ENCODE measurements at places on chromosomes 5 and 9.

DNA sequence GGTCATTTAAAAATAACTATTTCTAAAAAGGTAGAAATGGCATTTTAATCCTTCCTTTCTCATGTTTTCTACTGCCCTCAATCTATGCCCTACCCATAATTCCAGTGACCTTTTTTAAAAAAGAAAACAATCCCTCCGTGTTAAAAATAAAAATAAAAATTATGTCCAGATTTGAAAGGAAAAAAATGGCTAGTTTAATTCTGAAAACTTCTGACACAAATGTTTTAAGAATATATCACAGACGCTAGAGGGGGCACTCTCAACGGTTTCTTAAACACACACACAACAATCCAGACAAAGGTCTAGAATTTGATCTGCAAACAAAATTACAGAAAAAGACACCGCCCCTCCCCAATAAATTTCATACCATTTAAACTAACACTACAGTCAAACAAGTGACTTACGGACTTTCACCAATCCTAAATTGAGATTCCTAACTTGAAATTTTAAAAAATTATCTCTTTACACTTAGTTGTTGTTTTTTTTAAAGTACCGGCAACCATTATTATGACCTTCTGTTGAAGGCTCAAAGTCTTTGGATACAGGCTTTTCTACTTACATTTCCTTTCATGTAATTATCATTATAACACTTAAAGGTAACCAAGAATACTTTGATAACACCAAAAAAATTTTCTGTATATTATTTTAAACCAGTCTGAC is 38.2 kb downstream of the CLINT1 start:
- DNase-seq = no peak

GRCh38 chr9:20782289-20782688 is 98.2 kb downstream of the FOCAD start:
- no peak for DNase-seq

DNA sequence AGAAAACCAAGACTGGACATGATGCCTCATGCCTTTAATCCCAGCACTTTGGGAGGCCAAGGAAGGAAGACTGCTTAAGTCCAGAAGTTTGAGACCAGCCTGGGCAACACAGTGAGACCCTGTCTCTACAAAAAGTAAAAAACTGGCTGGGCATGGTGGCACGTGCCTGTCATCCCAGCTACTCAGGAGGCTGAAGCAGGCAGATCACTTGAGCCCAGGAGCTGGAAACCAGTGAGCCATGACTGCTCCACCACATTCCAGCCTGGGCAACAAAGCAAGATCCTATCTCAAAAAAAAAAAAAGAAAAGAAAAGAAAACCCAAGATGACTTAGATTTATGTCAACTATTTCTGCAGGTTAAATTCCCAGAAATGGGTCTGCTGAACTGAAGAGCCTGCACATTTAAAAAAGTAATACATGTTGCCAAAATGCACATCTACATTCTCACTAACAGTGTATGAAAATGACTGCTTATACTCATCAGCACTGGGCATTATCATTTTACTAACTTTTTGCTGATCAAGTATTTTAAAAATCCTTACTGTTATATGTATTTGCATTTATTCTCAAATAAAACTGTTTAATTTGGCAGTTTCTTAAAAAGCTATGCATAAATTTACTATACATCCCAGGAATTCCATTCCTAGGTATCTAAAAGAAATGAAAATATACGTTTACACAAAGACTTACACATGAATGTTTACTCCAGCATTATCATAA is 14.3 kb downstream of the ERMP1 start:
- no peak for DNase-seq

GRCh38 chr9:109251080-109251775 is 69.6 kb downstream of the EPB41L4B start:
- DNase-seq = no peak

GRCh38 chr9:122219856-122220672 is 8.7 kb downstream of the LHX6 start:
- DNase-seq = no peak

GRCh38 chr5:158268286-158268685 is 409.3 kb upstream of the CLINT1 start:
- DNase-seq = no peak

GRCh38 chr9:127149463-127150390 is 27.3 kb upstream of the ANGPTL2 start:
- no peak for DNase-seq

DNA sequence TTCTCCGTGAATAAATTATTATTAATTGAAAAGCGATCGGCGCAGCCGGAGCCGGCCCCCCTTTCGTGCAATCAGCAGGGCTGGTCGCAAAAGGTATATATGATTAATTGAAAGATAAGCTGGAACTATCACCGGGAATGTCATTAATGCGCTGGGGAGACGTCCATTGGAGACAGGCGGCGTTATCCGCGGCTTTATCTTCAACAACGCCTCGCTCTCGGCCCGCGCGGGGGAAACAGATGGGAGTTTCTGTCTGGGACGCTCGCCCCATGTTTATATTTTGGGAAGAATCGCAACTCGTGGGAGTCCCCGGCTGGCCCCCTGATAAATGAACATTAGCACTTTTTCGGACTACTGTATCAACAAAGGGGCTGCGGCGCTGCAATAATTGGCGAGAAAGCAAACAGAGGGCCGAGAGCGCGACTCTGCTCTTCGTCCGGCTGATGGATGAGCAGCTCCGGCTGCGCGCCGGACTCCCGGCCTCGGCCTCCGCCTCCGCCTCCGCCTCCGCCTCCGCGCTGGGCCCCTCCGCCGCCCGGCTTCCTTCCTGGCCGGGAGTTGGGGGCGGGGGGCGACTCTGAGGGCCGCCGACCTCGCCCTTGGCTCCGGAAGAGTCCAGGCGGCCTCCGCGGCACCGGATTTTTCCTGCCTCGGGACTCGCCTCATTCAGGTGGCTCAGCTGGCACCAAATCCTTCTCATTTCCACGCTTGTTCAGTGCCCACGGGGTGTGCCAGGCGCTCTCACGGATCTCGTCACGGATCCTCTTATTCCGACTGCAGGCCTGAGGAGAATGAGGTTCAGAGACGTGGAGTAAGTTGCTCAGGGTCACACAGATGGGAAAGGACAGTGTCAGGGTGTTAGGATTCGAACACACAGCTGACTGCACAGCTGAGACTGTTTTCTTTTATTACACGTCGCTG is 3.6 kb upstream of the NKX2-5 start:
- no peak for DNase-seq

DNA sequence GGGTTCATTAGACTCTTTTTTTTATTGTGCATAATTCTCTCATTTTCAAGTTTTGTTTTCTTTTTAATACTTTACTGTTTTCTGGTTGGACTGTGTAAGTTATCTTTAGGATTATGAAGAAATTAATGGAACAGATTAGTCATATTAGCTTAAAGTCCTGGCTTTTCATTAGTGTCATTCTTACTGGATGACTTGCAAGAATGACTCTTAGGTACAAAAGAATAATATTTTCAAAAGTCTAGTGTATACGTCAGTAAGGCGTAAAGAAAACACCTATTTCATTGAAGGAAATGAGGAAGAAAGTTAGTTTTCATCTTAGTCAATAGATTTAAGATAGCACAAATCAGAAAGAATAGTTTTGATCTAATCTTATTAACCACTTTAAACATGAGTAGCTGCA is 20.4 kb downstream of the UHRF2 start:
- DNase-seq = no peak

DNA sequence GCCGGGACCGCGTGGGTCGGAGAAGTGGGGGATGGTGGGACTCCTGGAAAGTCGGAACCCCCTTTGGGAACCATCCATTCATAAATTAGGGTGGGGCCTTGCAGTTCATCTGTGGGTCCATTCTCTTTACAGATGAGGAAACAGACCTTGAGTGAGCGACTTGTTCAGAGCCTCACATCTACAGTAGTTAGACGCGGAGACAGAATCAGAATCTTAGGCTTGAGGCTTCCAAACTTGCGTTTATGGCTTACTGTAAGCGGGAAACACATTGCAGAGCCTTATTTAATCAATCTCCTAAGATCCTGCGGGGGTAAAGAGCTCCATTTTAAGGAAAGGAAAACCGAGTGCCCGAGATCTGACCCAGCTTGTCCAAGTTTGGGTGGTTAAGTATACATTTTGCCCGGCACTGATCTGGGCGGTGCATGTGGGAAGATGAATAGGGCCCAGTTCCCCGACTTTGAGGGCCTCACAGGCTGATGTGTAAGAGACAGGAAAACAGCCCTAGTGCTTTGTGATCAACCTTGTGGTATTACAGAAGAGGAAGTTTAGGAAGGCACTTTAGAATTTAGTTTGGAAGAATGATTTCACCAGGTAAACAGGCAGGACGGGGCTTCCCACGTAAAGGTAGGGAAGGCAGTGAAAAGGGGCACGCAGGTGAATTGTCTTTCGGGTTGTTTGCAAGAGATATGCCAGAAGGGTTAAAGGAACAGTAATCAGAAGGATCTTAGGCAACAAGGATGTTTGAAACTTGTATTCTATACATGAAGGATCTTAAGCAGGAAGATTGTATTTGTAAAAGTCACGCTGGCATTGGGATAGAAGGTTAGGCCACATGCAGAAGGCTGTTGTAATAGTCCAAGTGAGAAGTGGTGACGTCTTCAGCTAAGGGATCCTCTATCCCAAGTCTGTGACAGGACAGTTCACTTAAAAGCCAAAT is 744 bp downstream of the TARS1 start:
- no peak for DNase-seq

DNA sequence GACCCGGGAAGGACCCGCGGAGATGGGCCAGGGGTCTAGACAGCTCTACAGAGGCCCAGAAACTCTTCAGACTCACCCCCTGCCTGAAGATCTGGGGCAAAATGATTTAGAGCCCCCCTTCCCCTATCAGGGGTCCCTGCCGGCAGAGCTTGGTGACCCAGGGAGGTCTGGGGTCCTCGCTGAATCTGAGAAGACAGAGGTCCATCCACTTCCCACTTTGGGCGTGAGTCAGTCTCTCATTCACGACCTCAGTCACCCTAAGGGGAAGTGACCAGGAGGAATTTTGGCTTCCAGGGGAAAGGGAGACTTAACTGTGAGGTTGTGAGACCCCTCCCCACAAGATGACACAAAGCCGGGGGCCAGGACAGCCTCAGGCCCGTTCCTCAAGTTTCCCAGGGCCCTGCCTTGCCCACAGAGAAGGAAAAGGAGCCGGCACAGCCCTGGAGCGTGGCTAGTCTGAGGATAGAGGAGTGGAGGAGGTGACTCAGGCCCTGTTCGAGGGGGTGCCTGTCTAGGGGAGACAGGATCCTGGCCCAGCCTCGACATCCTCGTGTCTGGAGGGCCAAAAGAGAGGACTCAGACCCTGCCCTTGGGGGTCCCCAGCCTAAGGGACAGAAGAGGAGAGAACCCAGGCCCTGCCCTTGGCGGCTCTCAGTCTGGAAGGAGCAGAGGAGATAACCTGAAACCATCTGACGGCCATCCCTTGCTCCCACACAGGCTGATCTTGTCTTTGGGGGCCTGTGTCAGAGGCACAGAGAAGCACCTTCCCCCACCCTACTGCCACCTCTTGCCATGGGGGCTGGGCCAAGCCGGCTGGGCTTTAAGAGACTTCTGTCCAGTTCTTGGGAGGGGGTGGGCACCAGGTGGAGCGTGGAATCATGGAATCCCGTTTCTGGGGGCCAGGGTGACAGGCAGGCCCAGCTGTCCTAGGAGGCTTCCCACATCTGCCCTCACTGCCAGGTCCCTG is 889 bp downstream of the PDLIM4 start:
- no peak for DNase-seq

DNA sequence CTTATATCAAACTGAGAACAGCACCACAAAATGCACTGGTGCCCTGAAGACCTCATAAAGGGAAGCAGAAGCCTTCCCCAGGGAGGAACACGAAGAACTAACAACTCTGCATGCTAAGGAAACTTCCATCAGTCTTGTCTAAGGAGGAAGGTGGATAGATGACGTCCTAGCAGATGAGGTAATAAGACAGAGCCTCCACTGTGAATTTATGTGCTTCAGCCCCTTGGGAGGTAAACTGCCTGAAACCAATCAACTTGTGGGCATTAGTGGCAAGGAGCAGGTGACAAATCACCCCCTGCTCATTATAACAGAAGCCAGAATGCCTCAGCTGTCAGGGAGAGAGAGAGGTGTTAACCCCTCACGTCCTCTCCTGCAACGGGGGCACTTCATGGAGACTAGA is 48.9 kb upstream of the SPIN1 start:
- no peak for DNase-seq

DNA sequence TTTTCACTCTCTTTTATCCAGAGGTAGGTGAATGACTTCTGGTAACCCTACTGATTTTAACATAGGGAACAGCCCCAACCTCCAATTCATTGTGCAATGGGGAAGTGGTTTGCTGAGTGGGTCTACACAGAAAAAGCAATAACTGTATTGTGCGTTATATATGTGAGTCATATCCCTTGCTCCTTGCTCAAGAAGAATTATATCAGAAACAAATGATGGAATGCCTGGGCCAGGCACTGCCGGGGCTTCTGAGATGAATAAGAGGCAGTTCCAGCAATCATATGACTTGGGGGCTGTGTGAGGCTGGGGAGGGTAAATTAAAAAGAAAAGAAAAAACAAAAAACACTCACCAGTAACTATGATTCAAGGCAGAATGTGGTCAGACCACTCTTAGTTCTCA is 79.2 kb upstream of the ABCA1 start:
- no peak for DNase-seq

DNA sequence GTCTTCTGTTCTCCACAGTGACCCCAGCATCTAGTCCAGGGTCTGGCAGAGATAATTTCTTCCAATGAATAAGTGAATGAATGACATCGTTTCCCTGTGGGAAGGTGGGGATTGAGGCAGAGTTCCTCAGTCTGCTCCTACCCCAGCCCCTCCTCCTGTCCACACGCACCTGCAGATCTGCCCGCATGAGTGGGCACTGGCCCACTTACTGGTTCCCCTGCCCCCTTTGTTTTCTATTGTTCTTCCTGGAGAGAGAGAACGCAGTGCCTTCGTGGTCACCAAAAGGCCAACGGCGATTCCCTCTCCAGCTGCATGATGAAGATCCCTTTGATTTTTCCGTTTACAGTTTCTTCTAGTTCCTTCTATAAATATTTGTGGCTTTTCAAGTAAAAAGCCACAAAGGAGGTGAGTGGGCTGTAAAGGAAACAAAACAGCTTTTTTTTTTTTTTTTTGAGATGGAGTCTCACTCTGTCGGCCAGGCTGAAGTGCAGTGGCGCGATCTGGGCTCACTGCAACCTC is 5.8 kb upstream of the FPGS start:
- no peak for DNase-seq

GRCh38 chr5:93589152-93589828 is 6.3 kb downstream of the NR2F1 start:
- DNase-seq = no peak

DNA sequence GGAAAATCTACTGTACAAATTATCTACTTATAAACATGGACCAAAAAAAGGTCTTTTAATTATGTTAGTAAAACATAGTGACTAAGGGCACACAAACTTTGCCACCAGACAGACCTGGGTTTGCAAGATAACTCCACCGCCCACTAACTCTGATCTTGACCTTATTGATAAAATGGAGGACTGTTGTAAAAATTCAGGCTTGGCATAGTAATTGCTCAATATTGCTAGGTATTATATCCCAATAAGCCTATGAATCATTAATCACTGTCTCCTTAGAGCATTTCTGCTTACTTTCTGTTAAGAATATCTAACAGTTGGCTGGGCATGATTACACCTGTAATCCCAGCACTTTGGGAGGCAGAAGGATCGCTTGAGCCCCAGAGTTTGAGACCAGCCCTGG is 3.8 kb downstream of the C9orf40 start:
- no peak for DNase-seq

GRCh38 chr5:73232266-73233041 is 59.5 kb downstream of the TMEM174 start:
- no peak for DNase-seq

All from stimulated activated CD4-positive, alpha-beta T cell treated with anti-CD3 and anti-CD28 coated beads, Interleukin-15, amount 100 ng/mL, for 1 hour (primary cell).